ENCODE measurements at places on chromosomes 13 and 19. TPM values are rescaled to one million over a fixed set of nuclear protein-coding genes. Genes with fewer than 3 reads are reported as not detected.

Gene EXOC3L2
- 4.8 TPM for total RNA-seq

Gene TNFRSF19
- 1.5 TPM for total RNA-seq

Gene IFNL1
- total RNA-seq, result not detected

Gene AP2S1
- total RNA-seq, result 228 TPM

Gene PIK3R2
- total RNA-seq, result 14.8 TPM

Gene EDNRB
- 144 TPM for total RNA-seq

Gene CEBPA
- 263 TPM for total RNA-seq

Gene ZNF227
- 13.8 TPM for total RNA-seq

Gene OR7C1
- total RNA-seq, result not detected

Gene YJEFN3
- total RNA-seq, result 3.1 TPM

Gene FFAR2
- 2.4 TPM for total RNA-seq

Gene UNC13A
- 0.10 TPM for total RNA-seq

Gene DCT
- total RNA-seq, result 0.26 TPM

Gene FGF22
- total RNA-seq, result 0.22 TPM

Gene PRTN3
- total RNA-seq, result 0.32 TPM

Gene C19orf81
- total RNA-seq, result not detected

Gene ICAM4
- total RNA-seq, result 2.3 TPM

Gene SLC25A23
- total RNA-seq, result 21.5 TPM

Gene C5AR2
- total RNA-seq, result 13.9 TPM

Gene FCER2
- 0.67 TPM for total RNA-seq

Gene METTL21C
- not detected for total RNA-seq

Gene ZNF813
- total RNA-seq, result 3.6 TPM

Gene ATP11A
- total RNA-seq, result 63.5 TPM

Gene CRLF1
- 30.7 TPM for total RNA-seq

Gene ZC3H4
- total RNA-seq, result 30.2 TPM

Gene CEACAM3
- 1.6 TPM for total RNA-seq

Gene SHISA7
- total RNA-seq, result not detected

Gene ZNF607
- total RNA-seq, result 2.8 TPM

Gene FFAR1
- not detected for total RNA-seq

Gene ZNF83
- total RNA-seq, result 30.0 TPM

Gene FCGBP
- 108 TPM for total RNA-seq

Data from mesenteric fat pad (tissue), 1 donor.